ENCODE measurements at places on chromosomes 2 and 18. TPM values are rescaled to one million over a fixed set of nuclear protein-coding genes. Genes with fewer than 3 reads are reported as not detected.
A peak's percentile ranks its signal among the peaks of the same experiment; 100 is the strongest.

- no peak for DNase-seq
These were observed 61.9 kb downstream of the RAB10 start for GRCh38 chr2:26095758-26096157.

DNA sequence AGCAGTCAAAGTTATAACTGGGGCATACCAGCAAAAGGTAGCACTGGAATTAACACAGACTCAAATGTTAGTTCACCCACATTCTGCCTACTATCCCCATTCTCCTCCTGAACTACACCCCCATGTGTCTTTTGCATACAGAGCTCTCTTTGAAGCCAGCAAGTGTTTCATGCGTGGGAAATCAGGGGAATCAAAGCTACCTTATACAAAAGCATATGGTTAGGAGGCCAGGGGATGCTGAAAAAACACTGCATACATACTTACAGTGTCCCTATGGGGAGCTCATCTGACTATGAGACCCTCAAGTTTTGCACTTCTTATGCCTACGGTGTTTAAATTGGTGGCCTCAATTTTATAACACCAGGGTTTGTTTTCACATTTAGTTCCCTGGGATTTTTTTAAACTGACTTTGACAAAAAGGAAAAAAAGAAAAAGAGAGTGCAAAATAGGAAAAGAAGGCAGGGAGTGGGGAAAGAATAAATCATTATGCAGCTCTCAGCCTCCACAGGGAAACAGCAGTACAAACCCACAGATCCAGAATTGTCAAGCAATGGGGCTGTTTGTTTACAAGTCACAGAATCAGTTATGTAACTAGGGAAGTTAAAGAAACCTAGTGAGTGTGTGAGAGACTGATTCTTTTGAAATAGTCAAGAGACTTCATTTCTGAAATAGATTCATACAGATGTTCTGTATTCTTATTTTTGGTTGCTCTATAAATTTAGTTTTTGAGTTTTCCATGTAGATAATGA lies 20.1 kb upstream of the PPP3R1 start:
- no peak for DNase-seq

- DNase-seq, result peak; percentile 45
These were observed 758 bp downstream of the SCLY start for GRCh38 chr2:238061315-238062202.

The VIL1 gene
- not detected for total RNA-seq

DNA sequence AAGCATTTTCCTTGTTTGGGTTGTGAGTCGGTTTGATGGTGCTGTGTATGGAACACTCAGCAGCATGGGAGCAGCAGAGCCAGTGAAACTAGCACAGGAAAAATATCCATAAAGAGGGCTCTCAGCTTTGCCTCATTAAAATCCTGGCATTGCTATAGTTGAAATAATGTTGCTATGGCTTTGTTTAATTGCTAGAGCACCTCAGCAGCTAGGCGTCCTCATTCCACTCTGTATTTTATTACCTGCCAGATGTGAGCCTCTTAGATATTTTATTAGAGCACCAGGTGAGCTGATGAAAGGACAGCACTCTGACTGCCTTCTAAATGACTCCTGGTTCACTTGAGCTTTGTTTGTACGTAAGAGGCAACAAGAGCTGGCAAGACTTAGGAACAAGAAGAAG lies 232.4 kb downstream of the MTX2 start:
- no peak for DNase-seq

DNA sequence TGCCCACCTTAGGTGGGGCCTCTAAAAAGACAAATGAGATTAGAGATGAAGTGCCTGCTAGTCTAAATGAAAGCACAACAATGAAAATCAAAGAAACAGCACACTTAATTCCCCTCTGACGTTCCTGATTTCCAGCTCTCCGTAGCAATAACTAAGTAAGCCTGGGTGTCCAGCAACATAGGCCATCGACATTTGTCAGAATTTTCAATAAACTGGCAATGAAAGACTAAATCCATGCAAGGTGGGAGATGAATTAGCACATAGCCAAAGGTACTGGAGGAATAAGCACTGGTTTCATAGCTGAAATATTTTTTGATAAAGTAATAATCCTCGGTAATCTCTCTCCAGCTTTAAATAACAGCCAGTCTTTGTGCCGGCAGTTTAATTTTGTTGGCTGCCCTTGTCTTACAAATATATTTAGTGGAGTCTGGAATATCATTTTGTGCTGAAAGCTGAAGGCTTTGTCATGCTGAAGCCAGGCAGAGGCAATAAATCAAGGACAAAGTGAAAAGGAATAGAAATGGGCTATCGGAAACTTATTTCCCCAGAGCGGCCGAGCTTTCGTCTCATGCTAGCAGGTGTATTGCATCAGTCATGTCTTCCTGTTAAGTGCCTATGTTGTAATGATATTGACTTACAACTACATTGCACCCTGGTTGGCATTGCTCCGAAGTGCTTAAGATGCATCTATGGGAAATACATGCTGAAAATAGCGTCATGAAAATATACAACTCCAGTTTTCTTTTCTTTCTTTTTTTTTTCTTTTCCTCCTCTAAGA lies 790.1 kb downstream of the CNTNAP5 start:
- DNase-seq, result no peak

The MARCHF4 gene
- 2.7 TPM for total RNA-seq

DNA sequence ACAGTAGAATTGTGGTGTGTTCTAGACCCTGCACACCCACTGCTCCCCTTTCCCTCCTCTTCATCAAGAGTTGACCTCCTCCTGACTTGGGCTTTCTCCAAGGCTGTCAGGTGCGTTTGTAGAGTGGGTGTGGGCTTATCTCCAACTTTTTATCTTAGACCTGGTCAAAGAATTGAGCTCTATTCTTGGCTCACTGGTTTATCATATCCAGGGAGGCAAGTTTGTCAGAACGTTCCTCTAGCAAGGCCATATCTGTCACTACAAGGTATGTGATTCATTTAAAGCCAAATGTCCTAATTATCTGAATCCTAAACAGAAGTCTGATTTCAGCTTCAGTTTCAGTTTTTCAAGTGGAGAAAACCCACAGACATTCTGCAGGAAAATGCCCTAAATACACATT lies 117.1 kb upstream of the MGAT5 start:
- DNase-seq, result no peak

- no peak for DNase-seq
These were observed 16.4 kb downstream of the IGFBP2 start for GRCh38 chr2:216649574-216649973.
